Suprapubic skin (tissue), 4 donors: ENCODE measurements at places on chromosomes 3 and 15. TPM values are rescaled to one million over a fixed set of nuclear protein-coding genes. Genes with fewer than 3 reads are reported as not detected.

The CRTAP gene
- total RNA-seq = 145 TPM

The TEX55 gene
- total RNA-seq = not detected

The C15orf62 gene
- 25.2 TPM for total RNA-seq

The CISH gene
- total RNA-seq = 15.0 TPM

The CRYBG3 gene
- total RNA-seq = 36.3 TPM

GRCh38 chr3:186540835-186541226 lies 3.3 kb downstream of the CRYGS start:
- DNase-seq = no peak
- H3K27me3 ChIP-seq = no peaks in the 10 kb centered on the region
- H3K4me1 ChIP-seq = peaks cover 7% of the 10 kb centered on the region
- no peak overlapping the region for H3K4me3 ChIP-seq
- peaks cover 9% of the 10 kb centered on the region for H3K36me3 ChIP-seq
- H3K27ac ChIP-seq = no peak overlapping the region

- H3K4me3 ChIP-seq = no peak overlapping the region
- no peak for DNase-seq
- no peaks in the 10 kb centered on the region for H3K36me3 ChIP-seq
- H3K27ac ChIP-seq = no peak overlapping the region
- peaks cover 19% of the 10 kb centered on the region for H3K4me1 ChIP-seq
Observed at GRCh38 chr3:124116906-124117305, 125.0 kb upstream of the ROPN1 start.

DNA sequence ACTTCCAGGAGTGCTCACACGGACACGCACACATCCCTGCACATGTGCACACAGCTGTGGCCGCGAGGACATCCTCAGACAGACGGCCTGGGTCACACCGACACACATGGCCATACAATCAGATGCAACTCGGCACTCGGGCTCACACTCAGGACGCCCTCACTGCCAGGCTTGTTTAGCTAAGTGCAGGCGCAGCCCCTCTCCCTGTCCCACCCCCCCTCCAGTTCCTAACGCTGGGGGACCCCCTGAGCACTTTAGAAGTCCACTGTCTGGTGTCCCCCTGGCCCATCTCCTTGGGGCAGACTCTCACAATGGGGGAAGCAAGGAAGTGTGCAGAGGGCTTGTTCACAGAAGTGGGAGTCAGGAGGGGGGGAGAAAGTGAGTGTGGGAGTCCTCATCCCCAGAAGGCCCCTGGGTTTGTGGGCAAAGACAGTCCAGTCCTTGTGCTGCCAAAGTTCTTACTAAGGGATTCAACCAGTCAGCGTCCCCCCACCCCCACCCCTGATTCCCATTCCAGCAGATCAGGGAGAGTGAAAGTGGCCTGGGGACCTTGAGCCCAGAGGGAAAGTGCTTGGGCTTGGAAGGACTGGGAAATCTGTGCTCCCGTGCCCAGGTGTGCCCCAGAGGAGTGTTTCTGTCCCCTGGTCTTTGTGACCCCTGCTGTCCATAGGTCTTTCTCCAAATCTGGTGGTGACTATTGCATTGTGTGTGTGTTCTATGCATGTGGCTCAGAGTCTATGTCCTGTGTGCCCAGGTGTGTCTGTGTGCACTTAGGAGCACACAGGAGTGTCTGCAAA lies 767 bp upstream of the GATA2 start:
- H3K27ac ChIP-seq = no peak overlapping the region
- H3K4me3 ChIP-seq = no peak overlapping the region
- H3K27me3 ChIP-seq = peaks cover 100% of the 10 kb centered on the region
- H3K36me3 ChIP-seq = no peaks in the 10 kb centered on the region
- DNase-seq = peak; percentile 78

- DNase-seq = peak; percentile 43
- no peaks in the 10 kb centered on the region for H3K27me3 ChIP-seq
- no peaks in the 10 kb centered on the region for H3K36me3 ChIP-seq
- H3K27ac ChIP-seq = no peak overlapping the region
- peaks cover 4% of the 10 kb centered on the region for H3K4me1 ChIP-seq
Observed at GRCh38 chr3:38353151-38353550, 6.6 kb downstream of the XYLB start.

GRCh38 chr3:18744472-18744871 lies 319.3 kb upstream of the SATB1 start:
- no peak for DNase-seq
- no peaks in the 10 kb centered on the region for H3K27me3 ChIP-seq
- no peak overlapping the region for H3K27ac ChIP-seq
- no peak overlapping the region for H3K4me3 ChIP-seq
- H3K4me1 ChIP-seq = no peaks in the 10 kb centered on the region

GRCh38 chr3:64936556-64936955 lies 248.8 kb upstream of the ADAMTS9 start:
- H3K4me1 ChIP-seq = peaks cover 15% of the 10 kb centered on the region
- H3K36me3 ChIP-seq = no peaks in the 10 kb centered on the region
- H3K27me3 ChIP-seq = no peaks in the 10 kb centered on the region

DNA sequence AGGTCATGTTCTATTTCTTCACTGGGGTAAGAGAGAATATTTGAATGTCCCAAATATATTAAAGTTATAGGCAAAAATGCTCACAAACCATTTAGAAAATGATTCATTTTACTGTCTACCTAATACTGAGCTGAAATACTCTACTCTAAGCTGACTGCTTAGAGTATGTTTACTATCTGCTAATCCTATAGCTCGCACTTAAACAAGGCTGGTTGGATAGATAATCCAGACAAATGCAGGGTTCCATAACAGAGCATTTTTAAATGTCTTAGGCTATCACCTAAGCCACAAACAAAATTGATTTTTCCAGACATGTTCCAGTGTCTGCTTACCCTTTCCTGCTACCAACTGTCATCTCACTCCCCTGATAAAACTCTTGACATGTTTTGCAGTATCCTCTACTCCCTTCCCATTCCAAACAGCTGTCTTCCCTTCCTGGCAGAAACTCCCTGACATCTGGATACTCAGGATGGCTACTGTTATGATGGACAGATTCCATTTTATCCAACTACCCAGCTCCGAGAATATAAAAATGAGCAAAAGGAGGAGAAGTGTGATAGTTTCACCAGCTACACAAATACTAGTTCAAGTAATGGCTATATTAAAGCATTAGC lies 1034.7 kb downstream of the FHIT start:
- no peak for DNase-seq
- no peaks in the 10 kb centered on the region for H3K27me3 ChIP-seq
- H3K4me1 ChIP-seq = no peaks in the 10 kb centered on the region
- H3K27ac ChIP-seq = no peak overlapping the region
- H3K36me3 ChIP-seq = no peaks in the 10 kb centered on the region

DNA sequence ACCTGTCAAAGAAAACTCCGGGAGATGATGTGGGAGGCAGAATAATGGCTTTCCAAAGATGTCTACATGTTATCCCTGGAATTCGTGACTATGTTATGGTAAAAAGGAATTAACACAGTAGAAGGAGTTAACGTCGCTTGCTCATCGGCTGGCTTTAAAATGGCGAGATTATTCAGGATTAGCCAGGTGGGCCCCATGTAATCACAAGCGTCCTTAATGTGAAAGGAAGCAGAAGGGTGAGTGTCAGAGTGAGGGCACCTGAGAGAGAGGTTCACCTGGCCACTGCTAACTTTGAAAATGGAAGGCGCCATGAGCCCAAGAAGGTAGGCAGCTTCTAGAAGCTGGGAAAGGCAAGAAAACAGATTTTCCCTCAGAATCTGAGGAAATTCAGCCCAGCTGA lies 557.2 kb downstream of the EPHB1 start:
- no peak for DNase-seq
- no peaks in the 10 kb centered on the region for H3K27me3 ChIP-seq
- H3K4me1 ChIP-seq = no peaks in the 10 kb centered on the region

DNA sequence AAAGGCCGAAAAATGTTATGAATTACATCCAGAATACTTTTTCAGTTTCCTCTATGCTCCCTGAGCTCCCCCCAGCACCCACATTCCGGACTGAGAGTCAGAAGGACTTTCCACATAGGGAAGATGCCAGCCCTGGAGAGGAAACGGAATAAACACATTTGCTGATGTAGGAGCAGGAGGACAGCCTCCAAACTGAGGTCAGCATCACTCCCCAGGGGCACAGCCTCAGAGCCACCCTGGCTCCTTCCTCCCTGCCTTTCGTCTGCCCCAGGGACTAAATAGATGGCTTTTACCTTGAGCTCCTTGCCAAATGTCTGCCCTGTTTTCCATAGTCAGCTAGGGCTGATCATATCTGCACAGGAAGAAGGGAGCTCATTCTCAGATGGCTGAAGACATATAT lies 22.6 kb upstream of the SLCO2A1 start:
- no peak overlapping the region for H3K4me3 ChIP-seq
- H3K36me3 ChIP-seq = no peaks in the 10 kb centered on the region
- H3K27me3 ChIP-seq = no peaks in the 10 kb centered on the region
- peaks cover 5% of the 10 kb centered on the region for H3K4me1 ChIP-seq

DNA sequence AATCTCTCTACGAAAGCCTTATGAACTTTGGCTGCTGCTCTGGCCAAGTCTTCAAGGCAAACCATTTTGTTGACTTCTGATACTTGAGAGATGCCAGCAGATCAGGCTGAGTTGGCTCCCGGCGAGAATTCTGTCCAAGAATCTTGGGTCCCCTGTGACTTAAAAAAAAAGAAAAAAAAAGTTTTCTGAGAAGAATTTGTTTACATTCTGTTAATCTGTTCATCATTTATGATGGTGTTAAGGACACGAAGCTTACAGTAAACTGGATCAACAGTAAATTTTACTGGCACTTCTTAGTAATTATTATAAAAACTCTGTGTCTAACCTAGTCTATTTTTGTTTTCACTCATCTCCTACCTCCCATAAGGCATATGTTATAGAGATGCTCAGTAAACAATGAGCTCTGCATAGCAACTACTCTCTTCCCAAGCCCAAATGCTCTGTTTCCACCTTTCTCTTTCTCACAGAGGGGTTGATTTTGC lies 320.9 kb upstream of the RASGRP1 start:
- H3K27ac ChIP-seq = no peak overlapping the region
- no peak for DNase-seq
- no peaks in the 10 kb centered on the region for H3K36me3 ChIP-seq

DNA sequence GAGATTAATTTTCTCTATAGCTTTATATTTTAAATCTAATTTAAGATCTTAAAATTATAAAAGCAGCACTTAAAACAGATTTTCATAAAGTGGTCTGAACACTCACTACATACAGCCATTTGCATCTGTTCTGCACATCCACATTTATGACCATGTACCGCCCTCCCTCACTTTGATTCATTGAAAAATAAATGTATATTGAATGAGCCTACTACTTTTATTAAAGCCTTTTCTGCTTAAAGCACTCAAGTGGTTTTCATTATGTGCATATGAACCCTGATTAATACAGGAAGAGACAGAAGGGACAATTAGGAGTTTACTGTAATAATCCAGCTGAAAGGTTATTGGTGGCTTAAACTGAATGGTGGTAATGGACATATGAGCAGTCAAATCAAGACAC lies 129.4 kb downstream of the DLG1 start:
- no peaks in the 10 kb centered on the region for H3K36me3 ChIP-seq
- H3K27me3 ChIP-seq = no peaks in the 10 kb centered on the region
- H3K27ac ChIP-seq = no peak overlapping the region
- no peaks in the 10 kb centered on the region for H3K4me1 ChIP-seq
- no peak for DNase-seq

DNA sequence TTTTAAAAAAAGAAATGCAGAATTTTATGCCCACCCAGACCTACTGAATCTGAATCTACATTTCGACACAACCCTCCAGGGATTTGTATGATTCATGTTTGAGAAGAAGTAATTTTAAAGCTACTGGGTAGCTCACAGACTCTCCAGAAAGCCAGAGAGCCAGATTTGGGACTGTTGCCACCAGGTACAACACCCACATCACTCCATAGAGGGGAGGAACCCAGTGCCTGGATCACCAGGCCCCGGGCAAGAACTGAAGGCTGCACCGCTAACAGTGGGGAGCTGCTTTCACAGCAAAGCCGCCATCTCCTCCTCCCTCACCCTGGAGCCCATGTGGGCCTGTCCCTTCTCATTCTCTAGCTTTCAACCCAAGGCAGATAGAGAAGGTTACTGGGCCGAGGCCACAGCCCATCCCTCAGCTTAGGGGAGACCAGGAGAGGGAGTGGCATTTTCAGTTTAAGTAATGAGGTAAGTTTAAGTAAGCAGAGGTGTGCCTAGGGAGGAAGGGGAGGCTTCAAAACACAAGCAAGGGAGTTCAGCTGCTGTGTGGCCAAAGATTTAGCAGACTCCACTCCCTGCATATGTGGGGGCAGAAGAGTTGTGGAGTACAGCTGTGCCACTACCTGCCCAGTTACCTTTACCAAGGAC lies 109.8 kb downstream of the IL12A start:
- H3K27me3 ChIP-seq = no peaks in the 10 kb centered on the region
- H3K36me3 ChIP-seq = no peaks in the 10 kb centered on the region
- no peaks in the 10 kb centered on the region for H3K4me1 ChIP-seq
- H3K27ac ChIP-seq = no peak overlapping the region
- no peak for DNase-seq
- no peak overlapping the region for H3K4me3 ChIP-seq

GRCh38 chr3:63333815-63334214 lies 55.7 kb downstream of the SYNPR start:
- peaks cover 3% of the 10 kb centered on the region for H3K27me3 ChIP-seq
- no peak overlapping the region for H3K27ac ChIP-seq
- H3K4me1 ChIP-seq = no peaks in the 10 kb centered on the region
- no peak overlapping the region for H3K4me3 ChIP-seq
- no peak for DNase-seq

DNA sequence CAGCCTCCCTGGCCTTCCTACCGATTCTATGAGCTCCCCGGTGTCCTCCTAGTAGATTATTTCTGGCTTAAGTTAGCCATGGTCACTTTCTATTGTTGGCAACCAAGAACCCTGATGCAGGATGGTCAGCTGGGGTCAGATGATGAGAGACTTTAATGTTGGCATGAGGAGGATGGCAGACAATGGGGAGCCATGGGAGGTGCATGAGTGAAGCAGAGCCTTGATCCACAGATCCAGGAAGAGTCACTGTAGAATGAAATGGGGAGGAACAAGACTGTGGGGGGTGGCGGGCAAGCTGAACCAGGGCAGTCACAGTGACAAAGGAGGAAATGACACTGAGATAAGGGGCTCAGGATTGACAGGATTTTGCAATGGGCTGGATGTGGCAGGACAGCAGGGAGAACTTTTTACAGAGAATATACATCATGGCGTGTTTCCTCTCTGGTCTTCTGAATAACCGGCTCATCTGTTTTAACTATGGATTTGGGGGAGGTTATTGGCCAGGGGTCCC lies 60.9 kb downstream of the RPLP1 start:
- peaks cover 3% of the 10 kb centered on the region for H3K27me3 ChIP-seq
- H3K4me3 ChIP-seq = no peak overlapping the region
- DNase-seq = no peak
- H3K4me1 ChIP-seq = no peaks in the 10 kb centered on the region
